Right lung (tissue), 10 donors: ENCODE measurements at places on chromosomes 6 and 20. TPM values are rescaled to one million over a fixed set of nuclear protein-coding genes. Genes with fewer than 3 reads are reported as not detected.

DNA sequence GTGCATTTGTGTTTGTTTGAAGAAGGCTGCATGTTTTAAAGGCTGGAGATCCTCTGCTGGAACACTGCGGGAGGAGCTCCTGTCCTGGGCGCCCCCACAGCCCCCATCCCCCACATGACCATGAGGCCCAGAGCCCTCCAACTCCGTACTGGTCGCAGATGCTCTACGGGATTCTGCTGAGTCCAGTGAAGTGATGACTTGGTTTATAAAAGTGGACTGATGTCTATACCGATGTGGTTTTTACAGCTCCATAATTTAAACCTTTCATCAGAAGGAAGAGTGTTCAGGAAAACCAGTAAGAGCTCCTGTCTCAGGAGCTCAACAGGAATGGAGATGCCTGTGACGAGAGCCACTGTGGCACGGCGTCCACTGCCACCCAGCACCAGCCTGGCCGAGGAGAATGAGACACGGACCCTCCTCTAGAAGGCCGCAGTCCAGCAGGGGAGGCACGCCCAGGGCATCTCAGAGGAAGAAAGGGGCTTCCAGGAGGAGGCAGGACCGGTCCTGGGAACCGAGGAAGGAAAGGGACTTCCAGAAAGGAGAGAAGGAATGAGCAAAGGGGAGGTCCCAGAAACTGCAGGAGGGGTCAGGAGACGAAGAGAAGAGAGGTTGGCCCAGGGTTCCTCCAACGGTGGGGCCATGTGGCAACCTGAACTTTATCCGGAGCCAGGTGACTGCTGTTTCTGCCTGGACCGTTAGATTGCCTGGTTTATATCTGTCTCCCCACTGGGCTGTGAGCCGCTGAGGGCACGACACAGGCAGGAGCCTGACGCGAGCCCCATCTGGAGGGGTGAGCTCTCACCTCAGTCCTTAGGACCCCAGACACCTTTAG lies 26.9 kb downstream of the BFSP1 start:
- no peak for DNase-seq

- no peak for DNase-seq
These were observed 70.2 kb downstream of the RIN2 start for GRCh38 chr20:19828232-19828631.

The HTR1E gene
- polyA plus RNA-seq, result 0.65 TPM

DNA sequence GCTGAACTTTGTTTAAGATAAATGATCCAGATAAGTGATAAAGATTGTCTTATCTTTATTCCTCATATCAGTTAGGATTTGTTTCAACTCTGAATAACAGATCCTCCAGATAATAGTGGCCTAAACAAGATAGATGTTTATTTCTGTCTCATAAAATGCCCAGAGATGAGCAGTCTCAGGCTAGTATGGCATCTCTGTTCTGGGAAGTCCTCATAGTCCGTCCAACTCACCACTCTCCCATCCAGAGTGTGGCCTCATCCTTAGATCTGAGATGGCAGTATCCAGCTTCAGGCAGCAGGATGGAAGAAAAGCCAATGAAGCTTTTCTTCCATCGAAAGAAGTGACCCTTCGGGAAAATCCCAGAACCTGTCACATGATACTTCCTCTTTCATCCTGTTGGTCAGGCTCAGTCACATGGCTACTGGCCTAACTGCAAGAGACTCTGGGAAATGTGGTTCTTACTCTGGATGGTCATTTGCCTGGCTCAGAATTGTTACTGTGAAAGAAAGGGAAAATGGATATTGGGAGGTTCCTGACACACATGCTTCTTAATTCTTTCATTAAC lies 29.4 kb upstream of the TAGAP start:
- DNase-seq, result no peak

The HLA-DRB1 gene
- polyA plus RNA-seq, result 33.9 TPM

DNA sequence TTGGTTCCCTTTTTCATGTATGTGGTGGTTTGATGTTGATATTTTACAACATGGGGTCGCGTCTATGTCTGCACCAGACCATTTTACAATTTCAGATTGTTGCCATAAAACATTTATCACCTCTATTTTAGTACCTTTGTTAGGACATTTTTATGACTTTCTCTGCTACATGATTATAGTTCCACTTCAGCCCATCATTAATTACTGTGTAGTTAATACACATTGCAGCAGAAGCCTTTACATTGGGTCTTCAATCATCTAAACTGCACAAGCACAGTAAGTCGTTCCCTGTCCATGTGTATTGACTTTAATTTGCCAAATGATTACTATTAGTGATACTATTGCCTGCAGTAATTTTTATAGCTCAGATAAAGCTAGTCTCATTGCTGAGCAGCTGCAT lies 15.7 kb upstream of the TMEM217 start:
- no peak for DNase-seq

GRCh38 chr6:72290620-72291019 lies 331.2 kb upstream of the KCNQ5 start:
- no peak for DNase-seq

The ITPA gene
- polyA plus RNA-seq, result 50.4 TPM

DNA sequence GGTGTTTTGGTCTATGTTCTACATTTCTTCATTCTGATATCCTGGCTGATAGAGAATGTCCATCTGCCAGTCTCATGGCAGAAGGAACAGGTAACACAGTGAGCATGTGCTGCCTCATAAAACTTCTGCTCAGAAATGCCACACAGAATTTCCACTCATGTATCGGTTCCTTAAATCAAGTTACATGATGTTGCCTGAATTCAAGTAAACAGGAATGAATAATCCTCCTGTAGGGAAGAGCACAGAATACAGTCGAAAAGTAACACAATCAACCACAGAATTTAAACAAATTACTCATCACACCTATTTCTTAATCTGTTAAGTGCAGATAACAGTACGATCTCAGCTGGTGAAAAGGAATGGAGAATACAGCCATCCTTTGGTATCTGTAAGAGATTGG lies 74.7 kb downstream of the FAM217A start:
- DNase-seq, result no peak

The GJA1 gene
- 95.5 TPM for polyA plus RNA-seq

The KCNK5 gene
- polyA plus RNA-seq, result 27.9 TPM

DNA sequence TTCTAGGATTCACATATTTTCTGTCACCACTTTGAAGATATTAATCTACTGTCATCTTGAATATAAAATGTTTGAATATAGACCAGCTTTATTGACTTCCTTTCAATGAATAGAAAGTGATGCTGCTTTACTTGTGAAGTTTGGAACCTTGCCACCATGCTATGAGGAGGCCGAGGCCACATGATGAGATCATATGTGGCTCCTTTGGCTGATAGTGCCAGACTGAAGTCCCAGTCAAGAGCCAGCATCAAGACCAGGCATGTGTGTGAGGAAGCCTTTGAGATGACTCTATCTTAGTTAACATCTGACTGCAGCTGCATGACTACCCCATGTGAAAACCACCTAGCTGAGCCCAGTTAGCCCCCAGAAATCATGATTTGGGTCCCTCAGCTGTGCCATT lies 169.5 kb downstream of the OTOR start:
- DNase-seq, result no peak

- DNase-seq, result no peak
These were observed 41.2 kb downstream of the BTBD3 start for GRCh38 chr20:11958855-11959254.

DNA sequence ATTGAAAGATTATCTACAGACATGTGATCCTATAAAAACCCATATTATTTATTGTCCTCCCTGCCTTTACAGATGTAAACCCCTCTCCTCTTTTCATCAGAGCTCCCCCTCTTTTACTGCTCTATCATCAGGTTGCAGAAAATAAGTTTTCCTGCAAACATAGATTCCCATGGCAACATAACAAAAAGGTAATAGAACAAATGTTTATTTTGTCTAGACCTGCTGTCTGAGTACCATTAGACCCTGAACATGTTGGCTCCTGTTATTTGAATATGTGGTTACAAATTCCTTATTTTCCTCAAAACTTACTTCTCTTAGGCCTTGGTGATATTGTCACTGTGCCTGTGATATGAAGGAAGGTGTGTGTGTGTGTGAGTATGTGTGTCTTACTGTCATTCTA lies 11.5 kb downstream of the MAPK14 start:
- DNase-seq, result no peak

GRCh38 chr20:35618263-35619131 lies 2.9 kb downstream of the SPAG4 start:
- DNase-seq, result no peak

DNA sequence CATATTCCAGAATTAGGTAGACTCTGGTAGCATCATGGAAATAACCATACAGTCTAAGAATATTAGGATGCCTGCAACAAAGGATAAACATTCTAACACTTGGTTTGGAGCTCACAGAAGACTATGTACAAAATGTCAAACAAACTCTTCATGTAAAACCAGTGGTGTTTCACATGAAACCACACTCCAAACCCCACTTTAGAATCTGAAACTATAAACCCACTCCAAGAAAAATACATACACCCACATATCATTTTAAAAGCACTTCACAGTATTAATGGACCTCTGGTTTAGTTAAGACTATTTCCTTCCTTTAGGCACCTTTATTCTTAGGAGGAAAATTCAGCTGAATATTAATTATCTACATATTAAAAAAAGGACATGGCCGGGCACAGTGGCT lies 10.5 kb downstream of the AURKA start:
- DNase-seq, result no peak

DNA sequence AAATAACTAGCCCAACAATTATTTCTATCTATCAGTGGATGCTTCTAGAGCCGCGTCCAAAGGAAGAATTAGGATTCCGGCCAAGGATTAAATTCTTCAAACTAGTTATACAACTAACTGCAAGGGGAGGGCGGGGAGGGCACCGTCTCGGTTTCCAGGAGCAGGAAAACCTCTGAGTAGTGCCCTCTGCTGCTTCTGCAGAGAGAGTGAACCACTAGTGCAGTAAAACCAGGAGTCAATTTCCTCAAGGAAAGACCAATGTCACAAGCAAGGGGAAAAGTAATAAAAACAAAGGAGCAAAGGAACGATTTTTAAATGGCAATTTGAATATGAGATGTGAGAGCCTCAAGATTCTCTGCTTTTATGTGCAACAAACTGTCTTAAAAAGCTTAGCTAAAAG lies 16.5 kb upstream of the UBE2J1 start:
- no peak for DNase-seq

The ASCC3 gene
- 26.2 TPM for polyA plus RNA-seq

DNA sequence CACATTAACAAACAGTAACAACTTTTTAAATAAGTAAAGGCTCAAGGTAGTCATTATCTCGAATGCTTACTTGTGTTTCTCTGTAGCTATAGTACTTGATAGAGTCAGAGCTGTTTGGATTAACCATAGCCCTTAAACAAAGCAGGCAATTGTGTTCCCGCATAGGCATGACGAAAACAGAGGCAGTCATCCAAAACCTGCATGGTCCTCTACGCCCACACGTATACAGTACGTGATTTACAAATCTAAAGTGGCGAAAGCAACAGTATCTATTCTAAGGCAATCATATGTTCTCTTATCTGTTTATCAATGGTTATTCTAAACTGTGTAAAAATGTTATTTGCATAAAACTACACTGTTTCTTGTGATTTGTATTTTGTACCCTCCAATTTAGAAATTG lies 31.8 kb downstream of the HFE start:
- DNase-seq, result no peak

DNA sequence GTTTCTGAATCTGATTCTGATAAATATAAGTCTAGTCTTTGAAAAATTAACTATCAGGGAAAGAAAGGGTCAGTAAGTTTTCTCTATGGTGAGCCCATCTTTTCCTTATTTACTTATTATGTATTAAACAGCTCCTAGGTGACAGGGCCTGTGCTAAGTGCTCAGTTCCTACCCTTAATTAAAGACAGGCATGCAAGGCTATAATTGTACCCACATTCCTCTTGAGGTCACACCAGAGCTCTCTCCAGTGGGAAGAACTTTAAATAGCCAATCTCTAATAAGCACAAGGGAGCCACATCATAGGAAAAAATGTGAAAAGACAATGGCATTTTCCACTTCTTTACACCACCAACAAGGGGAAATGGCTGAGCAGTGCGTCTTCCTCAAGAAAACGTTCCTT lies 421.8 kb upstream of the SLC35B3 start:
- no peak for DNase-seq

- DNase-seq, result peak; percentile 52
These were observed 605.1 kb upstream of the ID4 start for GRCh38 chr6:19231878-19232561.

GRCh38 chr6:111080698-111081097 lies 6.6 kb upstream of the SLC16A10 start:
- DNase-seq, result no peak

- no peak for DNase-seq
These were observed 100.0 kb downstream of the ATG5 start for GRCh38 chr6:106225581-106225980.

The BFSP1 gene
- polyA plus RNA-seq, result 4.1 TPM

DNA sequence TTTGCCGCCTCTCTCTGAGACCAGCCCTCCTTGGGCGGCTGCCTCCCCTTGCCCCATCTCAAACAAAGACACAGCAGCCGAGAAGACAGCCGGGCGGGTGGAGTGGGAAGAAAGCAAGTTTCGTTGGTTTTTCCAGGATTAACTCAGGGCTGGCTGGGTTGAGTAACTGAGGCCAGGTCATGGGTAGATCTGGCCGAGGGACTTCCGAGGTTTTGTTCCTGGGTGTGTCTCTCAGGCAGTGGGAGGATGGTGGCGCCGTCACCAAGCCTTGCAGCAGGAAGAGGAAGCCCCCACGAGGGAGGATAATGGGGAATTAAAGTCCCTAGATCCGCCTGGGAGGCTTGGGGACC lies 167.2 kb downstream of the TTLL2 start:
- DNase-seq, result no peak

DNA sequence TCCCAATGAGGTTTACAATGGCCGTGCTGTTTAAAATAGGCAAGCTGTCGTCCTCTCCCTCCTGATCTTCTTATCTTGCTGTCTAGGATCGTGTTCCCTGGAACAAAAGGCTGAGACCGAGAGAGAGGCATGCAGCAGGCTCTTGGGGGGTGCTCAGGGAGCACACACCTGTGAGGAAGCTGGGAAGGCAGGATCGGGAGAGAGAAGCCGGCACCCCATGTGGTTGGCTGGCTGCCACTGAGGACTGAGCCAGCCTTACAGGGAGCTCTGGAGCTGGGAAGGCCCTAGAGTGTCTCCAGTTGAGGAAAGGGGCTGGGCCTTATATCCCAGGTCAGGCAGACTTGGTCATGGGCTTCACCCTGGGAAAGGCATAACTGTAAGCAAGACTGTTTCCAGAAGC lies 184.2 kb downstream of the LY86 start:
- no peak for DNase-seq

DNA sequence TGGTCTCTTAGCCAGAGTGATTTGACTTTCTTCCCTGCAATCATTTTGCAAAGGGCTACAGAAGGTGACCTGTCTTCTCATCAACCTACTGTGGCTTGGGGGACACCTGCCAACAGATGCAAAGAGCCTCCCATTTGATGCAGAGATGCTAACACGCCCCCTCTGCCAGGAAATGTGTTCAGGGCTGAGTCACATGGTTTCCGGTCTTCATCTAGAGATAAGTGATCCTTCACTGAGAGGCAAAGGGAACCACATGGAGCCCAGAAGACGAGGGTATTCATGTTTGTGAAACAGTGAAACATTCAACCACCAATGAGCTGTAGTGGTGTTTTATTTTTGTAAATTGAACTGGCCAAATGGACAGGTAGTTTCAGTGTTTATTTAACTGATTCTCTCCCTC lies 109.0 kb upstream of the RIN2 start:
- no peak for DNase-seq
